Activated T-cell treated with anti-CD3 and anti-CD28 coated beads, Interleukin-2, amount 50 U/mL, for 4 hours (primary cell): ENCODE measurements at places on chromosomes 16 and 17. TPM values are rescaled to one million over a fixed set of nuclear protein-coding genes. Genes with fewer than 3 reads are reported as not detected.

DNA sequence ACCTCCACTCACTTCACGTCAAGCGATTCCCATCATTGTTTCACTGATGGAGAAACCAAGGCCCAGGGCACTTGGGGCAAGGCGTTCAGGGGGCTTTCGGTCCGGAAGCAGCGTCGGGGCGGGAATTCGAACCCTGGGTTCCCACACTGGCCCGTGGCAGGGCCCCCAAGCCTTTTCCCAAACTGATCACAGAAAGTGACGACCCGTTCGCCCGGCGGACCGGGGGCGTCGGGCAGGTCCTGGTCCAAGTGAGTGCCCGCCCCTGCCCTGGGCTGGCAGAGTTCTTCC, 856 bp upstream of the MON1B start:
- DNase-seq = no peak

- DNase-seq = no peak
These were observed 12.9 kb downstream of the UBALD1 start for GRCh38 chr16:4601864-4602186.

DNA sequence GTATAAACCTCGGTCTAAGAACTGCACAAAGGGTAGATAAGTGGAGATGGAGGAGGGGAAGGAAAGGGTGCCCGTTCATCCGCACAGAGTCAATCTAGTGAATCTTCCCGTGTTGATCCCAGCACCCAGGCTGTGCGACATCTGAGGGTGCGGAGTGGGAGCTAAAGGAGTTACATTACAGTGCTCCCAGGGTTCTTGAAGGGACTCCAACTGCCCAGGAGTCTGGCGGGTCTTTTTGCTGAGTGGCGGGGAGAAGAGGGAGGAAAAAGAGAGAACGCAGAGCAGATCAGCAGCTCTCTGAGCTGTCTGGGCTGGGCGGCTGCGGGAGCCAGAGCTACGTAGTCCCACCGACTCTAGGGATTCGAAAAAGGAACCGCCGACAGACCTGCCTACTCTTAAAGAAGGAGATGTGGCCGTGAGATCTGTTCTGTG, 1.6 kb upstream of the CA10 start:
- DNase-seq = no peak

DNA sequence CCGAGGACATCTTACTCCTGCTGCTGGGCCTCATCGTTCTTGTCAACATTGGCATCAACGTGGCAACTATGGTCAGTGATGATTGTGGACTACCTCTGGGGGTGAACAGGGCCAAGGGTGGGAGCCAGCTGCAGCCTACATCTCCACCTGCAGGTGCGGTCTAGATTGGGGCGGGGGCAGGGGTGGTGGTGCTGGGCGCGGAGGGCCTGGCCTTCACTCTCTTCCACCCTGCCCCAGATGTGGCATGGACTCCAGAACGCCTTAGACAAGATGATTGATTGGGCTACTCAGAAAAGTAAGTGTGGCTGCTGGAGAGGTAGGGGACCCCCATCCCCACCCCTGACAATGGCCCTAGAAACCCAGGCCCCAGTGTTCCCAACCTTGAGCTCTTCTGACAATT, 340 bp downstream of the SPEM2 start:
- no peak for DNase-seq

GRCh38 chr17:73623818-73624217, 20.4 kb downstream of the SDK2 start:
- DNase-seq = no peak

DNA sequence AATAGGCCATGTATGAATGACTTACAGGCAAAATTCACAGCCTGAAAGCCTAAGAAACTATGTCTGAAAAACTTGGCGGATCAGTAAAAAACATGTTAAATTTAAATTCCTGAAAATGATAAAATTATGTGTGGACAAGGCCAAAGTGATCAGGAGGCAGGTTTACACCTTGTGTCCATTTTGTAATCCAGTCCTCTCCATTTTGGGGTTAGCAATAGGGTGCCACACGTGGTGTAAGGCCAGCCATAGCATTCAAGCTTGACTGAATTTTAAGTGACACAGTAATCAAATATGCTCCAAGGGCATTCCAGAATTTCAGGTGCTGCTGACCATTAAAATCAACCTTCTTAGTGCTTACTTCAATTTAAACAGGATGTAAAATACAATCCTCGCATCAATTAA, 2.7 kb downstream of the RNF43 start:
- no peak for DNase-seq

DNA sequence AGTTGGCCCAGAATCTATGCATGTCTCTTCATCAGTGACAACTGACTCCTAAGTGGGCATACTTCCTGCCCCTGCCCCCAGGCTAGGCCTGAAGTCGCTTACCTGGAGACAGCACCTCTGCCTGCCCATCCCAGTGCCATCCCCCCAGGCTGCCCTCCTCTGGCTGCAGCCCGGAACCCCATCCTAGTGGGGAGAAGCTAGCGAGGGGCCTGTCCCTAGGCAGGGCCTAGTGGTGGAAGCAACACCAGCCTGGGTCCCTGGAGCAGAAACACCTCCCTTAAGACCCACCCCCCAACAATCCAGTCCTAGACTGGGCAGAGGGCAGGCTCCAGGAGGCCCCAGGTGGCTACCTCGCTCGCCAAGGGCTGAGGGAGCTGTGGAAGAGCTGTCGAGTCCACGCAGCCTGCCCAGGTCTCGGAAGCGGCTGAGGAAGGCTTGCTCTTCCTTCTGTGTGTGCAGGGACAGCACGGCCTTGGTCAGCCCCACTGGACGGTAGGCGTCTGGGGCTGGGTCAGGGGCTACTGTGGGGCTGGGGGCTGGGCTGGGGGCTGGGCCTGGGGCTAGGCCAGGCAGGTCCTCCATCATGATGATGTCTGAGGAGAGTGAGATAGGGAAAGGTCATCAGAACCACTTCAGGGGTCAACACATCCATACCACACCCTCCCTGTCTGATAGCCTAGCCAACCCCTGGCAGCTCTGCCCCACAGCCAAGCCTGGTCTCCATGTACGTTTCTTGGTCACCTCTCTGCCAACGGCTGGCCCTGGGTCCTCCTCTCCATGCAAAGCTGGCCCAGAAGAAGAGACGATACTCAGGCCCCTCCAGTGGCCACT, 7.6 kb downstream of the PER1 start:
- no peak for DNase-seq

DNA sequence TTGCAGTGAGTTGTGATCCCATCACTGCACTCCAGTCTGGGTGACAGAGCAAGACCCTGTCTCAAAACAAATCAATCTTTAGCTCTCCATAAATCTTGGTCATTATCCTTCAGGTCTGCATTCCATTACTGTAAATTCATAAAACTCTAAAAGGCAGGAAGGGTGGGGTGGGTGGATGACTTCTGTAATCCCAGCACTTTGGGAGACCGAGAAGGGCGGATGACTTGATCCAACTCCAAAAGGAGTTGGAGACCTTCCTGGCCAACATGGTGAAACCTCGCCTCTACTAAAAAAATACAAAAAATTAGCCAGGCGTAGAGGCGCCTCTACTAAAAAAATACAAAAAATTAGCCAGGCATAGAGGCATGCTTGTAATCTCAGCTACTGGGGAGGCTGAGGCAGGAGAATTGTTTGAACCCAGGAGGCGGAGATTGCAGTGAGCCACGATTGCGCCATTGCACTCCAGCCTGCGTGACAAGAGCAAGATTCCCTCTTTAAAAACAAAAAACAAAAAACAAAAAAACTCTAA, 2.2 kb upstream of the UBE2Z start:
- no peak for DNase-seq

GRCh38 chr17:63316100-63316499, 130.0 kb downstream of the CYB561 start:
- DNase-seq = no peak

- DNase-seq = no peak
These were observed 7.9 kb downstream of the NAT9 start for GRCh38 chr17:74768069-74768762.

DNA sequence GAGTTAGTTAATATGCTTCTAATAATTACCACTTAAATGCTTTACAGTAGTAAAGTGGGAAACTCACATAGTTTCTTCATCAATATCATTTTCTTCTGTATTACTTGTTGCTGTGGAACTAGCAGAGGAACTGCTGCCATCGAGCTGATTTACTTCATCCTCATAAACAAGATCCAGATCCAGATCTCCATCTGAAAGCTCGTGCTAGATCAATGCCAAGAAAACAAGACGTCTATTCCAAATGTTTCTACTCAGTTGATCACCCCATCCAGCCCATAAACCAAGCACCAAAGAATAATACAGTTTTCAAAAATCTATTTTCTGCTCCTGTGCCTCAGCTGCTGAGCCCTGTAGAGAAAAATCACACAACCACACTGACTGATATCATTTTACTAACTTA, 59.1 kb downstream of the TRIM37 start:
- DNase-seq = no peak

Gene C16orf89
- not detected for total RNA-seq

Gene BTBD17
- not detected for total RNA-seq

Gene KRT31
- not detected for total RNA-seq

Gene TMEM204
- 16.7 TPM for total RNA-seq

Gene PPM1E
- total RNA-seq = 0.03 TPM

Gene TP53TG3
- not detected for total RNA-seq

Gene AHSP
- total RNA-seq = not detected

Gene CA5A
- total RNA-seq = 0.43 TPM

Gene TMEM100
- not detected for total RNA-seq

Gene TRIM72
- total RNA-seq = not detected

Gene MYH2
- not detected for total RNA-seq
